ENCODE measurements at places on chromosomes 13 and 19.

DNA sequence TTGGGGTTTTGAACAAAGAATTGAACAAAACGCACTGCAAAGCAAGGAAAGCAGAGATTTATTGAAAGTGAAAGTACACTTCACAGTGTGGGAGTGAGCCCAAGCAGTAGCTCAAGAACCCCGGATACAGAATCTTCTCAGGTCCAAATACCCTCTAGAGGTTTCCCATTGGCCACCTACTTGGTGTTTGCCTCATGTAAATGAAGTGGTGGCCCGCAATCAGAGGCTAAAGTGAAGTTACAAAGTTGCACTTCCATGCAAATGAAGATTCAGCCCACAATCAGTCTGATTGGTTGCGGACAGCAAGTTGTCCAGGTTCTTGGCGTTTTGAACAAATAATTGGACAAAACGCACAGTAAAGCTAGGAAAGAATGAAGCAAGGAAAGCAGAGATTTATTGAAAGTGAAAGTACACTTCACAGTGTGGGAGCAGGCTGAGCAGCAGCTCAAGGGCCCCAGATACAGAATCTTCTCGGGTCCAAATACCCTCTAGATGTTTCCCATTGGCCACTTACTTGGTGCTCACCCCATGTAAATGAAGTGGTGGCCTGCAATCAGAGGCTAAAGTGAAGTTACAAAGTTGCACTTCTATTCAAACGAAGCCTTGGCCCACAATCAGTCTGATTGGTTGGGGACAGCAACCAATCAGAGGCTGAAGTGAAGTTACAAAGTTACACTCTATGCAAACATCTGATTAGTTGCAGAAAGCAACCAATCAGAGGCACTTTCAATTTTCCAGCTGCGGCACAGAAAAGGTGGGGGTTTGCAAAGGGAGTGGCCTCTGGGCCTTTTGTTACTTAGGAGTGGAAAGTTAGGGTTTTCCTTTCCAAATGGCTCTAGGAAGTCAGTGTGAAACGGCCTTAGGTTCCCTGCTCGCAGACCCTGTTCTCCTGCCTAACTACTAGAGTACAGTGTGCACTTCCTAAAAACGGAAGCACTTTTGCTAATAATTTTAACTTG, 4.8 kb upstream of the TM9SF2 start:
- peak; percentile 84 for DNase-seq

DNA sequence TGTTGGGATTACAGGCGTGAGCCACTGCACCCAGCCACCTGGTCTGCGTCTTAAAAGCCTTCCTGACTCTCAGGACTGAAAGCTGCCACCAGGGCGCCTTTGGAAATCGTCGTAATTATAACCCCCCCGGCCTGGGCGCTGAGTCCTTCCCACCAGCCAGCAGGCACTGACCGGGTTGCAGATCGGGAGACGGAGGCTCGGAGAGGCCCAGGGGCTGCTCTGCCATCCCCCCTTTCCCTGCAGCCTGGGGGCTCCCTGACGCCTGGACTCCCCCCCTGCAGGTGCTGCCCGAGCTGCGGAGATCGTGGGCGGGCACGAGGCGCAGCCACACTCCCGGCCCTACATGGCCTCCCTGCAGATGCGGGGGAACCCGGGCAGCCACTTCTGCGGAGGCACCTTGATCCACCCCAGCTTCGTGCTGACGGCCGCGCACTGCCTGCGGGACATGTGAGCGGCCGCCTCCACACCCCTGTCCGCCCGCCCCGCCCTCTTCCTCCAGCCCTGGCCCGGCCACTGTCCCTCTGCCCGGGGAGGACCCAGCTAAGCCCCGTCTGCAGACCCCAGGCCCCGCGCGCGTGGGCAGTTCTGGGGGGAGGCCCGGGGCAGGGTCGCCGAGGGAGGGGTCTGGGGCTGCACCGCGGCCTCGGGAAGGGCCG, 2.5 kb downstream of the PRTN3 start:
- DNase-seq: peak; percentile 86

- DNase-seq: no peak
These were observed 423.1 kb downstream of the FGF14 start for GRCh38 chr13:101978552-101979315.

- DNase-seq: no peak
These were observed 753.3 kb downstream of the OLFM4 start for GRCh38 chr13:53781941-53782340.

GRCh38 chr13:104296286-104296685, 1230.1 kb upstream of the SLC10A2 start:
- no peak for DNase-seq

- no peak for DNase-seq
These were observed 253.0 kb downstream of the IRS2 start for GRCh38 chr13:109533350-109533749.

GRCh38 chr13:50994651-50995050, 85.1 kb downstream of the RNASEH2B start:
- DNase-seq: no peak

- no peak for DNase-seq
These were observed 36.0 kb upstream of the KPNA3 start for GRCh38 chr13:49828453-49828852.

- no peak for DNase-seq
These were observed 4.9 kb upstream of the CHST8 start for GRCh38 chr19:33616857-33617256.

DNA sequence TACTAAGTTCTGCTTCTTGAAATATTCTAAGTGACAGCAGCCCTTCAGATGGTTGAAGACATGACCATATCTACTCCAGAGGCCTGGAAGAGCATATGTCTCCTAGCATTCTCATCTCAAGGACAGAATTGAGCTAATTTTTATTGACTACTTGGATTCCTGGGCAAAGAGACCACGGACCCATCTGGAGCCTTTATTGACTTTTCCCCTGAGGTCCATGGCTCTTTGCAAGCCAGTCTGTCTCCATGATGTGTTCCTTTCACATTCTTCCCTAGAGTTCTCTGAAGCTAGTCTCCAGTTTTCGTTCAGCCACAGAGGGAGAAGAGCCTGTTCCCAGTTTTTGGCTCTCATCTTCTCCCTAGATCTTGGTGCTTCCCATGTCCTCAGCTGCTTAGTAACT, 202.7 kb downstream of the PCCA start:
- DNase-seq: no peak

DNA sequence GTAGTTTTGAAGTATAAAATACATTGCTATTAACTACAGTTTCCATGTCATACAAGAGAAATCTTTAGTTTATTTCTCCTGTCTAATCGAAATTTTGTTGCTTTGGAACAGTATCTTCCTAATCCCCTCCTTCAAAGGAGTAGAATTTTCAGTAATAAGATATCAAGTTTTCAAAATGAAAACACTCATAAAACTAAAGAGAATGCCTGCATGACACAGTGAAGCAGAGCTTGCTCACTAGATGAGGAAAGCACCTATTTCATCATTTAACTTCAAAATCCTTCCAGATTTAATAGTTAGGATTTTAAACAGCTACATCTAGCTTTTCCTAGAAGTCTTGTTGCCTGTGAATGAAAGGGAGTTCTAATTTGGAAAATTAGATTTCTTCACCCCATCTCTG, 80.8 kb downstream of the TNFSF11 start:
- DNase-seq: no peak

DNA sequence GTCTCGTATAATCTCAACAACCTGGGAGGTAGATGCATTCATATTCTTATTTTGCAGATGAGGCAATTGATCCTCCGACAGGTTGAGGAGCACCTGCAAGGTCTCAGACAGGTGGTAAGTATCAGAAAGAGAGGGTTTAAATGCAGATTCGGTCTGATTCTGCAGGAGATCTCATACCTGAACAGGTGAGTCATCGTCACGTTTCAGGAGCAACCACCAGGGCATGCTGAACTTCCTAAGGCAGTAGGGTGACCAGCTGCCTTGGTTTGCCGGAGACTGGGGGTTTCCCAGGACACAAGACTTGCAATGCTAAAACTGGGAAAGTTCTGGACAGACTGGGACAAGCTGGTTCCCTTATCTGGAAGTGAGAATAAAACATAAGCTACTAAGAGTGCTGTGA, 68.8 kb upstream of the TSHZ3 start:
- DNase-seq: no peak

- peak; percentile 94 for DNase-seq
These were observed 22.2 kb downstream of the SIGLEC5 start for GRCh38 chr19:51607920-51608562.

- peak; percentile 95 for DNase-seq
These were observed at the start of gene SIGLEC10 for GRCh38 chr19:51417107-51417809. SIGLEC10 (minus strand) TSS chr19:51417642; CDS start chr19:51417581, 61 bp downstream.

DNA sequence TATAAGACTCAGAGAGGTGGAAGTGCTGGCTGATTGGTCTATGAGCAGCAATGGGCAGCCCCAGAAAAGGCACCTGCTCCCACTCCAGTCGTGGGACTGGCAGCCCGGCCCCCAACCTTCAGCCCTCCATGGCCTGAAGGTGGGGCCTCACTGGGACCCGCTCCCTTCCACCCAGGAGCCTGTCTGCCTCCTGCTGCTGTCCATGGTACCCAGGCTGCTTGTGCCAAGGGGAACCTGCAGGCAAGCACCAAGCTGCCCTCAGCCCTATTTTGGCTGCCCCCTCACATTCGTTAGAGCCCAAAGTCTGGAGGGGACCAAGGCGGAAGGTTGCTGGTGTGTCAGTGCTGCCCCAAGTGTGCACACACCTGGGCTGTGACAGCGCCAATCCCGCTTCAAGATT, 2304.9 kb downstream of the PCDH9 start:
- DNase-seq: no peak

- no peak for DNase-seq
These were observed 4.1 kb downstream of the MAB21L1 start for GRCh38 chr13:35472323-35472881.

DNA sequence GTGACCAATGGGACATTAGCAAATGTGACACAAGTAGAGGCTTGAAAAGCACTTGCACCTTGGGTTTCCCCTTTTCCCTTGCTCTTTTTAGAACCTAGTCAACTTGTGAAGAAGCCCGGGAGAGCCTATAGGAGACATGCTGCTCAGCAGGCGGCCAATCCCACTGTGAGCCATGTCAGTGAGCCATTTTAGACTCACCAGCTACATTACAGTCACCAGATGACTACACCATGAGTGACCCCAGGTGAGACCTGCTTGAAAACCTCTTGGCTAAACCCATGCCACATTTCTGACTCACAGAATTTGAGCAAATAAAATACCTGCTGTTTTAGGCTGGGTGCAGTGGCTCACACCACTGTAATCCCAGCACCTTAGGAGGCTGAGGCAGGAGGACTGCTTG, 317.5 kb downstream of the KLF12 start:
- no peak for DNase-seq

GRCh38 chr13:28954810-28955209, 134.7 kb downstream of the MTUS2 start:
- DNase-seq: no peak

- no peak for DNase-seq
These were observed 56.8 kb upstream of the GPR183 start for GRCh38 chr13:99363949-99364348.

- no peak for DNase-seq
These were observed 89.2 kb downstream of the MZT1 start for GRCh38 chr13:72638059-72638815.

- peak; percentile 46 for DNase-seq
These were observed 6.5 kb upstream of the CCNE1 start for GRCh38 chr19:29805031-29805965.

Data from spleen (tissue), 13 donors.